ENCODE measurements at places on chromosomes 7 and 10.

DNA sequence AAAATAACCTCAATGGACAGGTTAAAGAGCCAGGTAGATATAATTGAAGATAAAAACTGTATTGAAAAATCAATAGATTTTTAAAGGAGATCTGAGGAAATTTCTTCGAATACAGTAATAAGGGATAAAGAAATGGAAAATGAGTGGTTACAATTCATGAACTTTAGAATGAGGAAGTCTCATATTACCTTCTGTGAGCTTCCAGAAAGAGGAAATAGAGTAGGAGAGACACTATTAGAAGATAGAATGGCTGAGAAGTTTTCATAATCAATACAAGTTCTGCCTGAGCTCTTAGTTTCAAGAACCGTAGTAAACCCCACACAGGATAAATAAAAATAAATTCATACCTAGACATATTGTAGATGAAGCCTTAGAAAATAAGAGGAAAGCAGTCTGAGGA, 11.5 kb downstream of the SDK1 start:
- DNase-seq, result no peak

GRCh38 chr10:35059481-35059880, 30.7 kb downstream of the CUL2 start:
- DNase-seq, result no peak

GRCh38 chr7:131603932-131604331, 47.5 kb upstream of the PODXL start:
- DNase-seq, result no peak

- no peak for DNase-seq
These were observed 87.0 kb downstream of the PCGF5 start for GRCh38 chr10:91307489-91307888.
